ENCODE measurements at places on chromosomes 6 and 20.

GRCh38 chr6:98333273-98333672 lies 501.1 kb upstream of the POU3F2 start:
- ATAC-seq, result no peak

DNA sequence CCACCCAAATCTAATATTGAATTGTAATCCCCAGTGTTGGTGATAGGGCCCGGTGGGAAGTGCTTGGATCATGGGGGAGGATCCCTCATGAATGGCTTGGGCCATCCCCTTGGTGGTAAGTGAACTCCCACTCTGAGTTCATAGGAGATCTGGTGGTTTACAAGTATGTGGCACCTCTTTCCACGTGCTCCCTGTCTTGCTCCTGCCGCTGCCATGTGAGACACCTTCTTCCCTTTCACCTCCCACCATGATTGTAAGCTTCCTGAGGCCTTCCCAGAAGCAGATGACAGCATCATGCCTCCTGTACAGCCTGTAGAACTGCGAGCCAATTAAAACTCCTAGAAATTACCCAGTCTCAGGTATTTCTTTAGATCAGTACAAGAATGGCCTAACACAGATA lies 150.8 kb downstream of the SH3BGRL2 start:
- no peak for ATAC-seq

DNA sequence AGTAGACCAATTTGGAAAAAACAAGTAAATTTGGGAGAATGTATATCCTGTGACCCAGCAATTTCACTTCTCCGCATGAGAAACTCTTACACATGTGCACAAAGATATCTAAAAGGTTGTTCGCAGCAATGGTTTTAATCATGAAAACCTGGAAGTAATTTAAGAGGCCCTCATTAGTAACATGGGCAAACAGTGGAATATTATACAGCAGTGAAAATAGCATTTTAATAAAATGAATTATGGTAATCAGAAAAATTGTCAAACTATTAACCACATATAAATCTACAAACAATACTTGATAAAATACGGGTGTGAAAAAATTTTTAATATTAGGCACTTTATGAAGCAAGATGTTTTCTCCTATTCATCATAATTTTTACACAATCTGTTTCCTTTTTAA lies 74.2 kb downstream of the KCNQ5 start:
- ATAC-seq, result no peak

DNA sequence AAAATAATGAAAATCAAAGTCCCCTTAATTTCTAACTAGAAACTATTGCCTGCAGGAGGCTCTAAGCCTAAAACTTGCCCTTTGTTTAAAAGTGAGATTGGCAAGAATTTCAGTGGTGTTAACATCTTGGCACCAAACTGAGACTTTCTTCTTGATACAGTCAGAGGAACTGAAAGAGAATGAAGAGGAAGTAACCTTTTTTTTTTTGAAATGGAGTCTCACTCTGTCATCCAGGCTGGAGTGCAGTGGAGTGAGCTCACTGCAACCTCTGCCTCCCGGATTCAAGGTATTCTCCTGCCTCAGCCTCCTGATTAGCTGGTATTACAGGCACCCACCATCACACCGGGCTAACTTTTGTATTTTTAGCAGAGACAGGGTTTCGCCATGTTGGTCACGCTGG lies 3.6 kb downstream of the DOP1A start:
- ATAC-seq, result no peak

DNA sequence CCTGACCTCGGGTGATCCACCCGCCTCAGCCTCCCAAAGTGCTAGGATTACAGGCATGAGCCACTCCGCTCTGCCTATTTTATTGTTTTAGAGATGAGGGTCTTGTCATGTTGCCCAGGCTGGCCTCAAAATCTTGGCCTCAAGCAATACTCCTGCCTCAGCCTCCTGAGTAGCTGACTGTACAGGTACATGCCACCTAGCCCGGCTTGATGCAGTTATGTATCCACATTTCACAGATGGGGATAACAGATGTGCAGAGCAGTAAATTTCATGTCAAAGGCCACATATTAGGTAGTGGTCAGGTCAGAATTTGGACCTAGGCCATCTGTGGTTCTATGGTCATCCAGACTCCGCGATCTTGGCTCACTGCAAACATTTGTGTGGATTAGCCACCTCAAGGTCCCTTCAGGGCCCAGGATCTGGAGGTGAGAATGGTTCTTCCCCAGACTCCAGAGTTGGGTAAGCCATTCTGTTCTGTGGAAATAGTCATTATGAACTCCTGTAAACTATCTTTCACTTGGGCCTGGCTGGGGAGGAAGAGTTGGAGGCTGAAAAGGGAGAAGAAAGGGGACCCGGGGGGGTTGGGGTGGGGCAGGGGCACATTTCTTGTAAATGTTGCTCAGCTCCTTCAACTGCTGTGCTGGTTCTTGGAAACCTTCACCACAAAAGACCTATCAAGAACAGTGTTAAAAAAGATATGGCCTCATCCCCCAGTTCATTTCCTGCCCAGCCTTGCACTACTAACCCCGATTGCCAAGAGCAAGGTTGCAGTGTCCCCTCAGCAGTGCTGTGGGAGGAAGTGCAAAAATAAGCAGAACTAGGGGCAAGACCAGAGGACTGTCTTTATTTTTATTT lies 13.0 kb downstream of the PIM1 start:
- peak; percentile 97 for ATAC-seq

GRCh38 chr20:38166703-38167233 lies 1.7 kb upstream of the TGM2 start:
- ATAC-seq, result no peak

DNA sequence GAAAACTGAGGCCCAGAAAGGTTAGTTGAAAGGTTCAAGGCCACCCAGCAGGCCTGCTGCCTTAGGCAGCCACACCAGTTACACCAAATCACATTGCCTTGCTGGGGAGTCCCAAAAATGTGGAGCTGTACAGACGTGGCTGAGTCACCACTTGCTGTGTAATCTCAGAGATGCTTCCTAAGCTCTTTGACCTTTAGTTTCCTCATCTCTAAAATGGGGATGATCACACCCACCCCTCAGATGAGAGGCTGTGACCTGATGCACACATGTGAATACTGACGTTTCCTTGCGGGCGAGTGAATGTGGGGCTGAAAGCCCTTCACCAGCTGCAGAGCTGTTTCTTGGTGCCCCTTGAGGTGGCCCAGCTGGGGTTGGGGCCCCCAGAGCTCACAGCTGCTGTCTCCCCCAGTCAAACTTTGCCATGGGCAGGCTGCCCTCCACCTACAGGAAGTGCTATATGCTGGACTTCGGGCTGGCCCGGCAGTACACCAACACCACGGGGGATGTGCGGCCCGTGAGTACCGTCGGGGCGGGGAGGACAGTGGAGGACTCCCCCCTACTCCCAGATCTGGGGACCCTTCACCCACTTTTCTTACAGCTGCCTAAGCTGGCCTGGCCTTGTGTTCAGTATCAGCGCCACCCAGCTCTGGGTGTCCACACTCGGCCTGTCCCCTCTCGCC lies 11.0 kb downstream of the TTBK1 start:
- peak; percentile 88 for ATAC-seq
